ENCODE measurements at places on chromosomes 12 and 14.

DNA sequence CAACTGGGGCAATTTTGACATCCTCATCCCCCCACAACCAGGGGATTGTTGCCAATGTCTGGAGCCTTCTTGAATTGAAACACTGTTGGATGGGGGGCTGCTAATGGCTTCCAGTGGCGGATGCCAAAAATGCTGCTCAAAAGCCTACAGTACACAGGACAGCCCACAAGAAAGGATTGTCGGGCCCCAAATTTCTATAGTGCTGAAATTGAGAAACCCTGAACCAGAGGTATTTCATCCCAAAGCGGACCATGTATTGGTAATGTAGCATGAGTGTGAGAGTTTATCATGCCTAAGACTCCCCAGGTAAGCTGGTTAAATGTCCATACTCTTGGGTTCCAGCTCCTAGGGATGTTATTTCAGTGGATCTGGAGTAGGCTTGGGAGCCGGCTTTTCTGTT lies 544.0 kb downstream of the BCL11B start:
- DNase-seq: no peak

DNA sequence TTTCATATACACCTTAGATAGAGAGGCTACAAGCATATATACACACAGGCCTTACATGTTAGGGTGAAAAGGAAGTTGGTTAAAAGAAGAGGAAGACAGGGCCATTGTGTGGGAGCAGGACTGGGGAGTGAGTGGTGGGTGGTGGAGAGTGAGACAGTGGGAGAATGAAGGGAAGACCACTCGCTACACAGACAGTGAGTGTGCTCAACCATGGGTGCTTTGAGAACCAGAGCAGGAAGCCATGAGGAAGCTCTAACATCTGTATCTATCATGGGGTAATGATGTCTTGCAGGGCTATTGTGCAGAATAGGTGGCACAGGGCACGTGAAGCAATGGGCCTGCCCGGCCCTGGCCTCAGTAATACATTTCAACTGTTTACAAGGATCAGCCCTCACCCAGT lies 11.4 kb upstream of the KRT74 start:
- no peak for DNase-seq

- DNase-seq: no peak
Measured at GRCh38 chr14:24368212-24368561, 203 bp downstream of the NFATC4 start.

- DNase-seq: no peak
Measured at GRCh38 chr12:65832217-65832616, 7.9 kb downstream of the HMGA2 start.

DNA sequence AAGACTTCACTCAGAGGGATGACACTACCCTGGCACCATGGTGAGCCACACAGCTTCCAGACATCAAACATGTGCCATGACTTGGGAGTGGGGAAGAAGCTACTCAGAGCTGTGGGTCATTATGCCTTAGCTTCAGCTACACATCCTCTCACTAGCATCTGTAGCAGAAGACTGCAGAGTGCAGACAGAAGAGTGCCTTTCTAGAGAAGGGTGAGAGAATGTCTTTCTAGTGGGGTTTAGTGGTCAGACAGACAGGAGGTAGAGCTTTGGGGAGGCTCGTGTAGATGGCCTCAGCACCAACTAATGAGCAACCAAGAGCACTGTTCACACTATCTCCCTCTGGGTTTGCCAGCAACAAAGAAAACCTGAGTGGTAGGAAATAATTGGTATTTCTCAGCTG lies 4.9 kb upstream of the B4GALNT3 start:
- DNase-seq: no peak

DNA sequence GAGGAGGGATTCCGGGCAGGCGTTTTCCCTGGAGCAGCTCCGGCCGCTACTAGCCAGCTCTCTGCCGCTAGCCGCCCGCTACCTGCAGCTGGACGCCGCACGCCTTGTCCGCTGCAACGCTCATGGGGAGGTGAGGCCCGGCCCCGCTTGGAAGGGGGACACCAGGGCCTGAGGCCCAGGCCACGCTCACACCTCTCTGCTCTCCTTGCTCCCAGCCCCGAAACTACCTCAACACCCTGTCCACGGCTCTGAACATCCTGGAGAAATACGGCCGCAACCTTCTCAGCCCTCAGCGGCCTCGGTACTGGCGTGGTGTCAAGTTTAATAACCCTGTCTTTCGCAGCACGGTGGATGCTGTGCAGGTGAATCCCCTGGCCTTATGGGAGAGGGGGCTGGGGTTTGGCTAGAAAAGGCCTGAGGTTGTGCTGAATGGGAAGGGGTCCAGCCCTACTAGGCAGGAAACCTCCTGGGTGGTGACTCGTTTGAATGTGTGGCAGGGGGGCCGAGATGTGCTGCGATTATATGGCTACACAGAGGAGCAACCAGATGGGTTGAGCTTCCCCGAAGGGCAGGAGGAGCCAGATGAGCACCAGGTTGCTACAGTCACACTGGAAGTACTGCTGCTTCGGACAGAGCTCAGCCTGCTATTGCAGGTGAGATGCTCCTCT lies 597 bp downstream of the RNF31 start:
- no peak for DNase-seq

DNA sequence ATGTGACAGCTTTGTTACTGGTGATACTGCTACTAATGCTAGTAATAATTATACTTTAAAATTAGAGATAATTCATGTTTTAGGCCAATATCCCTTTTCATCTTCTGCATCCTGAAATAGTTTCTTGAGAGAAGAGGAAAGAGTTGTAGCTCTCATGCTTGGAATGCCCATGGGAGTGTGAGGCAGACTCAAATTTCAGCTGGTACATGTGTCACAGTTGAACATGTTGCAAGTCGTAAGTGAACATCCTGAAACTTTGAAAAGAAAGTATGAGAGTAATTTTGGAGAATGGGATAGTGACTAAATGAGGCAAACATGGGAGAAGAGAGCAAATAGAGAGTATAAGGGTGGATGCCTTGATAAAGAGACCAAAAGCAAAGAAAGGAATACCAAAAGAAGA lies 168.0 kb downstream of the TMTC3 start:
- no peak for DNase-seq

DNA sequence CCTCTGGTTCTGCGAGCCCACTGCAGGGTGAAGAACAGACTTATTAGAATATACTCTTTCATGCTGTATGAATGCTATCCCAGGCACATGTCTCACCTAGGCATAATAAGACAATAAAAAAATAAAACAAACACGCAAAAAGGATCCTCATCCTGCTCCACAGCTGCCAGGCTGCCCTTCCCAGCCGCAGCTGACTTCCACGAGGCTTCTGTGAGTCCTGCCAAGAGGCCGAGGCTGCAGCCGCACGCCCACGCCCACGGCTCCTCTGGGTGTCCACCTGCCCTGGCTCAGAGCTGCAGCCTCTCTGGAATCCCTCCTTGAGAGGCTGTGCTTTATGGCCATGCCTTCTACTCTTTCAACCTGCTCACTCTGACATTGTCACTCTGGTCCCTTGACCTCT lies 6.9 kb downstream of the SMIM41 start:
- DNase-seq: no peak

- DNase-seq: no peak
Measured at GRCh38 chr12:25585021-25585523, 32.0 kb upstream of the LMNTD1 start.

DNA sequence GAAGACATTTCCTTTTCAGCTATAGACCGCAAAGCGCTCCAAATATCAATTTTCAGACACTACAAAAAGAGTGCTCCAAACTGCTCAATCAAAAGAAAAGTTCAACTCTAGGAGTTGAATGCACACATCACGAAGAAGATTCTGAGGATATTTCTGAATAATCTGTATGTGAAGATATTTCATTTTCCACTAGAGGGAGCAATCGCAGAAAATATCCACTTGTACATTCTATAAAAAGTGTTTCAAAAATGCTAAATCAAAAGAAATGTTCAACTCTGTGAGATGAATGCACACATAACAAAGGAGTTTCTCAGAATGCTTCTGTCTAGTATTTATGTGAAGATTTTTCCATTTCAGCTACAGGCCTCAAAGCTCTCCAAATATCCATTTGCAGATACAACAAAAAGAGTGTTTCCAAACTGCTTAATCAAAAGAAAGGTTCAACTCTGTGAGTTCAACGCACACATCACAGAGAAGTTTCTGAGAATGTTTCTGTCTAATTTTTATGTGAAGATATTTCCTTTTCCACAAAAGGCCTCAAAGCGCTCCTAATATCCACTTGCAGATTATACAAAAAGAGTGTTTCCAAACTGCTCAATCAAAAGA lies 643.8 kb upstream of the ALG10B start:
- DNase-seq: no peak

GRCh38 chr14:87387806-87388205 lies 605.2 kb downstream of the GALC start:
- no peak for DNase-seq

DNA sequence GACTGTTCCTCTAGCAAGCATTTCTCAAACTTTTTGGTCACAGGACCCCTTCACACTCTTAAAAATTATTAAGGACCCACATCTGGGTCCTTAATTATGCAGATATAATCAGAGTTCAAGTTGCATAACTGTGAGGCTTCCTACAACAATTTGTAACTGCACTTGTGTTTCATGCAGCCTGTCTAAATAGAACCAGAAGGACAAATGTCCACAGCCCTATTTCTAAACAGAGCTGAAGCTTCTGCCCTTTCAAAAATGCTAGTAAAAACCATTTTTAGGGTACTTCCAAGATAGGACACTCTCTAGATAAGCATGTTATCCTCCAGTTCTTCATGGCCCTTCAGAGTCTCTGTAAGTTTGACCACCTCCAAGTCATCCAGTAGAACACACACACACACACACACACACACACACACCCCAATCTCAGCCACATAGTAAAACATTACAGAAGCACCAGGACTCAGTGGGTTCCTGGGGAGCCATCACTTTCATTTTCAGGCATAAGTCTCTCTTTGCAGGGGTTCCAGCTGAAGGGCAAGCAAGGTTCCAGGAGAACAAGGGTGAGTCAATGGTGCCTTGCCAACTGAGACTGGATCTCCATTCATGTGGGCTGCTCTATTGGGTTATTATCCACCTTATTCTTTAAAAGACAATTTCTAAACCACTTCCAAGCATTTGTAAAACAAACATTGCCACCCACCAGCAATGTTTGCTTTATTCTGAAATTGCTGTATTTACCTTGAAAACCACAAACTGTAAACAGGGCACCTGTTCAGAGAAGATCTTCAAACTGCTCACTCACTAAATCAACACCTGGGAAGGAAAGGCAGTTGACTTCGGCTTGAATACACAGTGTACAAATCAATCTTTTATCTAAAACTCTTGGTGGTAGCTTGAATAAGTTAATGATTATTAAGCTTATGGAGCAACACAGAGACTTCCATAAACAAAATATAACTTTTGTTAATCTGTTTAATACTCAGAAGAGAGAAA lies 64.1 kb downstream of the ITPR2 start:
- no peak for DNase-seq

GRCh38 chr12:52976574-52977071 lies 27.7 kb downstream of the KRT18 start:
- no peak for DNase-seq

GRCh38 chr14:85534458-85535293 lies 4.7 kb downstream of the FLRT2 start:
- no peak for DNase-seq

DNA sequence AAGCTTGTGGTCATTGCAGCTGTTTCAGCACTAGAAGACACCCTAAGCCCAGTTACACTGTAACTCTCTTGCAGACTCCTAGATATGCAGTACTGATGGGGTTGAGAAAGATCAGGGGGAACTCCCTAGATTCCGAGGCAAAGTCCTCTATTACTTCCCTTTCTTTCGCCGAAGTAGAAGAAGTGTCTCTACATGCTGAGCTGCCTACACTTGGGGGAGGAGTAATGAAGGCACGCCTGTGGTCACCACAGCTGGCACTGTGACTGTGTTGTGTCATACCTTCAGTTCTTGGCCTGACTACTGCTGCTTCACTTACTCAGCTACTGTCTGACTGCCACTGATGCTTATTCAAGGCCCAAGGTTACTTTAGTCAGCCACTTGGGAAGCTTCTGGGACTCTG lies 35.1 kb upstream of the RPL10L start:
- no peak for DNase-seq

DNA sequence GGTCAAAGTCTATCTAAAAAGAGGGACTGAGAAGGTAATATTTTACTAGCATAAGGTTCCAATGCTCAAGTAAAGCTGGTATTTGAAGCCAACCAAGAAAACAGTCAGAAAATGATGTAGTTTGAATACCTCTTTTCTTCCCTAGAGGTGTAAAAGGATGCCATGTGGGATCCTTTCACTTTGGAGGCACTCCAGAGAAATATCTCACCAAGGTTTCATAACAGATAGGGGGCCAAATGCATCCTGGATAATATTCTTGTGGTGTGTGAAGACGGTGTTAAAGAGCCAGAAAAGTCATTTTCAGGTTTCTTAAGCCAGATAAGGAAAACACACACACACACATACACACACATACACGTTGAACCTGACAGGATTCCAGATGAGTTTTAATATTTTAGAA lies 136.1 kb upstream of the PRKD1 start:
- DNase-seq: no peak

DNA sequence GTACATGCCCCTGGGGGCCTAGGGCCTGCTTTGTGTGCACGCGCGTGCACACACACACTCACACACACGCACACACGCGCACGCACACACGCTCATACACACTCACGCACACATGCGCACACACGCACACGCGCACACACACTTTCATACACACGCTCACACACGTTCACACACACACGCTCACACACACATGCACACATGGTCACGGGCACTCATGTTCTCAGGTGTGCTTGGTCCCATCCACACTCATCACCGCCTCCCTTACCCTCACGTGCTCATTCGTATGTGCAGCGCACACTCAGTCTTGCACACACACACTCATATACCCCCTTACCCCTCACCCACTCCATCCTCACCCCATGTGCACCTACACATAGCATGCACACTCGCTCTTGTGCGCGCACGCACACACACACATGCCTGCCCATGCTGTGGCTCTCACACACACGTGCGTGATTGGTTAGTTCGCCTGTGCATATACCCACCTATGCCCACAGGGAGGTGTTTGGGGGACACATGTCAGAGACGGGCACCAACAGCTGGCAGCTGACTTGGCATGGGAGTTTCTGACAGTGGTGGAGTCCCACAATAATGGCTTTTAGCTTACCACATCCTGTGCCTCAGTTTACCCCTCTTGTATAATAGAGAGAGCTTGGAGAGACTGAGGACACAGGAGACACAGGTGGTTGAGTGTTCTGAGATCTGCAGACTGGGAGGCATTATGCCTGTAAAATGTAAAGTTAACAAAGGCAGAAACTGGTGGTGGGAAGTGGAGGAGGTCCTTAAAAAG lies 28.7 kb downstream of the TSPAN9 start:
- no peak for DNase-seq

DNA sequence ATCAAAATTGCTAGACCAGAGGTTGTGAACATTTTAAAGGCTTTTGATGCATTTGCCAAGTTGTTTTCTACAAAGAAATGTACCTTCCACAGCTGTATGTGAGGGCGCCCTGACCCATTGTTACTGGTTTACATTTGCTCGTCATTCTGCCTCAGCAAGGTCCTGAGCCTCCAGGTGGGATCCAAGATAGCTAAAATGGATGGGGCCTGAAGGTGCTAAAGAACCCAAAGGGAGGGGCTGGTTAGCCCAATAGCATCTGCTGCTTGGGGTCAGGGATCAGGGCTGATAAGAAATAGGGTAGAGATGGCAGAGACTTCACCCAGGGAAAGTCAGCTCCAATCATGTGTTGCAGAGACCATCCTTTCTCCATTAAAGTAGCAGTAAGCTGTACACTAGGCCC lies 43.1 kb downstream of the GALNT16 start:
- DNase-seq: no peak

- DNase-seq: no peak
Measured at GRCh38 chr12:131106349-131106941, 152.7 kb downstream of the ADGRD1 start.

Data from activated CD8-positive, alpha-beta memory T cell treated with anti-CD3 and anti-CD28 coated beads for 4 hours (primary cell).